NCI-H524 treated with DMSO at 0.1 percent for 48 hours (cell line): ENCODE measurements at places on chromosomes 2 and 18.

DNA sequence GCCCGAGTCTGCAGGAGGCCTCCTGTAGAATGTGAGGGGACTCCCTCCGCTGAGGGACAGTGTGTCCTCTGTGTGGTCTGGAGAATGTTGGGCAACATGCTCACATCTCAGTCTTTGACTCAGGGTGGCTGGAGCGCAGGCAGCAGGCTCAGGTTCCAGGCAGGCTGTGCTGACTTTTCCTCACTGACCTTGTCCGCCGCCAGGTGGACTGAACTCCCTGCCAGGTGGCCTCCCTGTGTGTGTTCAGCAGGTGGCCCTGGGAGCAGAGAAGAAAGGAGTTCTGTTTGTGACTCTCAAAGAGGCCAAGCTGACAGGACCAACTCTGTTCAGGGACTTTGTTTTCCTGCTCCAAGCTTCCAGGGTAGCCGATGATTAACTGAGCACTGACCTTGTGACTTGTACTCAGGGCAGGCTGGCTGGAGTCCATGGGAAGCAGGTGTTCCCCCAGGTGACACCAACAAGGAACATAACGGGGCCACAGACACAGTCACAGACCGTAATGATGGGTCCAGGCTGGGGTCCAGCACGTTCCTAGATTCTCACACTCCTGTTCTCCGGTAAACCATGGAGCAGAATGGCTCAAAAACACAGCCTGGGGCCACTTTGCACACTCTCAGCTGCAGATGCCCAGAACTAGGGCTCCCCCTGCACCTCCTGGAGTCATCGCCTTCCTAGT is 439.8 kb downstream of the RNF144A start:
- DNase-seq: no peak

DNA sequence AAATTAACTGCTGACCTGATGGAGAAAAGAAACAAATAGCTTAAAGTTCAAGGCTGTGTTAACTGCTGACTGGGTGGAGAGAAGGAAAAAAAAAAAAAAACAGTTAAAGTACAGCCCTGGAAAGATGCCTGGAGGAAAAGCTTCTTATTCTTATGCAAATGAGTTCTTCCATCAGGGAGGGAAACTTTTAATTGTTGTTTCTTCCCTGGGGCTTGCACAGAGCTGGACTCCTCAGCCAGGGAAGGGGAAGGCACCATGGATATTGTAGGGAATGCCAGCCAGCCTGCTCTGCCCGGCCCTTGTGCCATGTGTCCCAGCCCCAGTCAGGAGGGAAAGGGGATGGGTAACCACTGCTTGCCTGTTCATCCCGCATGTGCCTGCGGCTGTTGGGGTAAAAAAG is 833.1 kb upstream of the CRIM1 start:
- no peak for DNase-seq

GRCh38 chr18:79372461-79372860 is 23.3 kb upstream of the NFATC1 start:
- DNase-seq: no peak

- DNase-seq: no peak
Measured at GRCh38 chr2:68907920-68908253, 36.7 kb upstream of the BMP10 start.

- no peak for DNase-seq
Measured at GRCh38 chr2:235505181-235505741, 11.4 kb downstream of the AGAP1 start.

DNA sequence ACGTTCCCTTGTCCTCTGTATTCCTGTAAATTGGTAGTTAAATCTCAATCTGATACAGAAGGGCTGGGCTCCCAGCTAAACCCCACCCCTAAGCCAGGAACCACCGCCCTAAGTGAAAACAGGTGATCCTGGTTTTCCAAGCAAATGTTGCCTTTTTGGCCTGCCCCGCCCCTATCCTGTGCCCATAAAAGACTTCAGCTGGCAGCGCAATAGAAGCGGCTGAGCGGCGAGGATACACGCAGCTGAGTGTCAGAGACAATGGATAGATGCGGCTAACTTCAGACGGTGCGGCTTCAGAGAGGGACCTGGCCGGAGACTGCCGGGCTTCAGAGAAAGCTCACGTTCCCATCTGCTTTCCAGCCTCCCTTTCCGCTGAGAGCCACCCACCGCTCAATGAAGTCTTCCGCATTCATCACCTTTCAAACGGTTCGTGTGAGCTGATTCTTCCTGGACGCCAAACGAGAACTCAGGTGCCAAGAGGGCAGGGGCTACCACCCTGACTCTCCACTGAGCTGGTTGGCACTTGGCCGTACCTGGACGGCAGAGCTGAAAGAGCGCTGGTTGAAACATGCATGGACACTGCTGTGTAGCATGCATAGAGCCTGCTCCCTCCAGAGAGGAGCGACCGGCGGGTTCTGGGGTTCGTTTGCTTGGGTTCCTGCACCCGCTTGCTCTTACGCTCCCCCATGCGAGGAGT is 49.5 kb upstream of the POLE4 start:
- no peak for DNase-seq
